NCI-H1436 (cell line): ENCODE measurements at places on chromosomes 12 and 14.

- DNase-seq: no peak
Observed at GRCh38 chr12:27657296-27657695, 39.0 kb upstream of the REP15 start.

DNA sequence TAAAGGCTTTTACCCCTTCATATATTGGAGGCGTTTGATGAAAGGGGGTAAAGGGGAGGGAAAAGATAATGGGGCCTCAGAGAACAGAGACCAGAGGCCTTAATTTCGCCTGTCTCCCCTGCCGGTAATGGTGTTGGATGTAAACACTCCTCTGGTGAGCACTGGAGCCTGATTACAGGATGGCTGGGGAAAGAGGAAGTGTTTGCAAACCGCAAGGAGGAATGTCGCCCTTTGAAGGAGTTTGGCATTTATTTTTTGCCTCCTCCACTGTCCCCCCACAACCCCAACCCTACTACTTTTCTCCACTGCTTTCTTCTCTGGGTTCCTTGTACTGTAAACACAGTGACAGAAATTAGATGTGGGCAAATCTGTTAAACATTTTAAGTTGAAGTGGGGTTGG is 211.9 kb upstream of the TBX3 start:
- DNase-seq: no peak

GRCh38 chr12:490260-490659 is 30.5 kb downstream of the B4GALNT3 start:
- no peak for DNase-seq

GRCh38 chr12:89345830-89346740 is 6.2 kb downstream of the DUSP6 start:
- peak; percentile 54 for DNase-seq

DNA sequence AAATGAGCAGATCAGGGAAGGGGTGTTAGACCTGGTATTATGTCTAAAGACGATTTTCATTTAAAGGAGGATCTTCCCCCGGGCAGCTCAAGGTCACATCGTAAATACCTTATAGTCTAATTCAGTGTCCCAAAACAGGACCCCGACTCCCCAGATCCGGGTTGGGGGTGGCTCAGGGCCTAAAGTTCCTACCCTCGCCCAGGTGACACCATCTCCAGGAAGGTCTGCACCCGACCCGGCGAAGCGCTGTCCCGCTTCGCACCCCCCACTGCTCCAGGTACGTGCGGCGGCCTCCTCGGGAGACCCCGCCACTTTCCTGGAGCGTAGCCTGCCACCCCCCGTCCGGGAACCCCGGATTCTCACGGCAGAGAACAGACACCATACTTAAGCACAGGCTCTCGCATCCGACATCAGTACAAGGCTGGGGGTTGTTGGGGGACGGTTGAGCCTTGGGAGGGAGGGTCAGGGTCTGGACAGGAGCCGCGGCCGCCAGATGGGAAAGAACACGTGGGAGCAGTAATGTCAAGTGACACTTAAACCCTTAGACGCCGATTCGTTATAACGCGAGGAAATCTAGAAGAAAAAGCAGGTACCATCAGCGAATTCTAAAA is 556 bp downstream of the TIMM9 start:
- DNase-seq: peak; percentile 43

DNA sequence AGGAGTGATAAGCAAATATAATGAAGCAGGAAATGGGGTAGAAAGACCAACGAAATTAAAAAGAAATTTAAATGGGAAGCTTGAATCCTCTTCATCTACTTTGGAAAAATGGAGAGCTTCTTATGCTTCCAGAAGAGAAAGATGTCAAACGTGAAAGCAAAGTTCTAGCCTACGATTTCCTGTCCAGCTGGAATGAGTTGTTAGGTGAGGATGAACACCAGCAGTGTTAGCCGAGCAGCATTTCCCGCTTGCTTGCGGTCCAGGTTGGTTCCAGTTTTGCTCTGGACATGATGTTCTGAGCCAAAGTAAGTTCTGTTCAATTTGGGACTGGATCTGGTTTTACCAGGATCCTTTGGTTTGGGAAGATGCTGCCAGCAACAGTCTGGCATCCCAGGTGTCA is 78.9 kb downstream of the DACT1 start:
- no peak for DNase-seq

GRCh38 chr14:59100205-59100604 is 88.3 kb upstream of the DAAM1 start:
- no peak for DNase-seq

GRCh38 chr12:67099858-67100257 is 169.3 kb upstream of the CAND1 start:
- no peak for DNase-seq

DNA sequence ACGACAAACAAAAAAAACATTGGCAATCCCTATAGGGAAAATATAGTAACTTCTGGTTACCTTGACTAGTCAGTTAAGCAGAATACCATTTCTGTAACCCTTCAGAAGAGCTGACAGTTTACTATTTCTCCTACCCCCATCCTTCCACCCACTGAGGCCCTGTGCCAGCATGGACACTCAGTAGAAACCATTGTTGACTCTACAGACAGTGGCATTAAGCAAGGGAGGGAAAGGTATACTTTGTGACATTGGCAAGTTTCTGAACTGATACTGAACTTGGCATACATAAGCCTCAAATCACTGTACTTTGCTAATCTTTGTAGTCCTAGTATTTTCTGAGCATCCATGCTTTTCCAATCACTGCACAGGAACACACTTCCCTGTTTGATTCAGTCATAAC is 33.4 kb upstream of the VSX2 start:
- no peak for DNase-seq

DNA sequence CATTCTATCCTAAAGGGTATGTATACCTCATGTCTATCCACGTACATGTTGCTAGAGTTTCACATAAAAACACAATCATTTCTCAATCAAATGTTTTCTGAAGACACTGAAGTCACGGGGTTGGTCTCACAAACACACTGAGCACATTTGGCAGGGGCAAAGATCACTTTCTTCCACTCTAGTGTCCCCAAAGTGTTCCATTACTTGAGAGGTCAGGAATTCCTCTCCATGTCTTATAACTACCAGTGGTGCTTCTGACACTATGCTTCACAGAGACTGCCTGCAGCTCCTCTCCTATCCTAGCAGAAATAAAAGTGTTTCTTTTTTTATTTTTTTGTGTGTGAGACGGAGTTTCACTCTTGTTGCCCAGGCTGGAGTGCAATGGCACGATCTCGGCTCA is 19.1 kb downstream of the ZFYVE1 start:
- DNase-seq: no peak

DNA sequence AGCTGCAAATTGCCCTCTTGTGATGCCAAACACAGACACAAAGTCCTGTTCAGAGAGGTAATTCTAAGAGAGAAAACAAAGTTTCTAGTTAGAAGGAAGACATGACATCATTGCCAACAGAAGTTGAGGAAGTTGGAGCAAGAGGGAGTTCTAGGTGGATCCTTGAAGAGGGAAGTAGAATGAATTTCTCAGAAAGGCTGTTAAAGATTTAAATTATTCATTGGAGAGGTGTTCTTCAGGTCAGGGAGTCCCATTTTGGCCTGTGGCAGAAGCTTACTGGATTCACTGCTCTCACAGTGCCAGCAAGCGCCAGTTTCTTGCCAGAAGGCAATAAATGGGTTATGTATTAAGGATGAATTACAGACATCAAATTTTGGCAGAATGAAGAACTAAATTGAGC is 15.3 kb downstream of the TSFM start:
- DNase-seq: no peak

- no peak for DNase-seq
Observed at GRCh38 chr14:36582011-36582873, at the start of gene NKX2-8. Gene NKX2-8, minus strand, starts transcription at chr14:36582614. Its CDS starts 225 bp downstream, at chr14:36582389.

DNA sequence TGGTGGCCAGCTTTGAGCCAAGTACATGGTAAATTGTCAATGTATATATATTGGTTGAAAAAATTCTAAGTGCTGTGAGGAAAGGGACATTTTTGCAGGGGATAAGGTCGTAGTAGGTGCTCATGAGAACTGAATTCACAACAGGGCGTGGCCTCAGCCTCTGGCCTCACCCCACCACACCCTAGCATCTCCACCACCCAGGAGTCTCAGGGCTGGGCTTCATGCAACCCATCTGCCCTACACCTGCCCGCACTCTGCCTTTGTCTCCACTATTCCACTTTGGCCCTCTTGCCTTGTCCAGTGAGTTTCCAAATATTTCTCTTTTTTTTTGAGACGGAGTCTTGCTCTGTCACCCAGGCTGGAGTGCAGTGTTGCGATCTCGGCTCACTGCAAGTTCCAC is 22.1 kb upstream of the AQP2 start:
- no peak for DNase-seq

DNA sequence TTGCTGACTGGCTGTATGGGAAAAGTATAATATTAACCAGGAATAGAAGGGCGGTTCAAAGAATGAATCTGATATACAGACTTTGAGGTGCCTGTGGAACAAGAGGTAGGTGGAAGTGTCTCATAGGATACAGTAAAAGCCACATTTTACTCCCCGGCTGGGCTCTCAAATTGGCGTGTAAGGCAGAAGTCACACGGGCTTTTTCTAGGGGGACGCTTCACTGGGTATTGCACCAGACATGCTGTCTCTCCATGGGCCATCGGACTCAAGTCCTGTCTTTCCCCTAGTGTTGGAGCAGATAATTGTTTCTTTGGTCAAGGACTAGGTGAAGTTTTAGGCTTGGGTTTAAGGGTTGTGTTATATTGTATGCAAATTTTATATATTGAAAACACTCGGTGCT is 9.1 kb downstream of the TMCC3 start:
- DNase-seq: no peak

DNA sequence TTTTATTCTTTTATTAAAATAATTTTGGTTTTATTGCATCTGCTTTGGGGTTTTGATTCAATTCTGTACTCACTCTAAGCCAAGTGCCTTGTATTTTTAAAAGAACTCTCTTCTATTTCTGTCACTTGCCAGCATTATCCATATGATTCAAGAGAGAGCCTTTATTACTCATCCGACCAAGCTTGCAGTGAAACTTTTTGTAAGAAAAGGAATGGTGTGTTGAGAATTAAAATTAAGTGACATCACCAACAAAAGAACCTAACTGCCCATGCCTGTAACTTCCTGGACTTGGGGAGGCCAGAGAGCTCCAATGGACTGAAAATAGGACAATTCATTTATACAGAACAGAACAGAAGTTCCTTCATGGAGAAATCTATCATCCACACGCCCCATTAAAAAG is 52.1 kb downstream of the GALNT4 start:
- DNase-seq: no peak

DNA sequence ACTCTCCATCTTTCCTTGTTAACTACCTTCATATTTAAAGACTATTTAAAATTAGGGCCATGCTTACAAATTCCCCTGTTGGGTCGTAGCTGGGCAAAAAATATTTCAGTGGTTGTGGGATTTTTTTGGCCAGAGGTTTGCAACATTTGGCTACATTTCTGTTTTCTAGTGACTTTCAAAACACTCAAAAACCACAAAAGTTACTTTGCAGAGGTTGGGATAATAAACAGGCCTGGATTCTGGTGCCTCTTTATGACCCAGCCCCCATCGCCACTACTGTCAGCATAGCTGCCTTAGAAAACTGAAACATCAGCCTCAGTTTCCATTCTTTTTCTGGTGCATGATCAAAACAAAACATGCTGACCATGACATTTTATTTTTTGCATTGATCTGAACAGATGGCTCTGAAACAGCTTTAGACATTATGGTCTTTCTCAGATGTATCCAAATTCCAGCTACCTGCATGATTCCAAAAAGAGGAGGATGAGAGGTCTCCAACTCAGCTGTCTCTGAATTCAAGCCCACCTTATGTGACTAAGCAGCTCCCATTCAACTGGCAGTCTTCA is 5.2 kb downstream of the DPF3 start:
- no peak for DNase-seq

GRCh38 chr12:110845339-110845682 is 1.5 kb upstream of the CCDC63 start:
- DNase-seq: no peak

DNA sequence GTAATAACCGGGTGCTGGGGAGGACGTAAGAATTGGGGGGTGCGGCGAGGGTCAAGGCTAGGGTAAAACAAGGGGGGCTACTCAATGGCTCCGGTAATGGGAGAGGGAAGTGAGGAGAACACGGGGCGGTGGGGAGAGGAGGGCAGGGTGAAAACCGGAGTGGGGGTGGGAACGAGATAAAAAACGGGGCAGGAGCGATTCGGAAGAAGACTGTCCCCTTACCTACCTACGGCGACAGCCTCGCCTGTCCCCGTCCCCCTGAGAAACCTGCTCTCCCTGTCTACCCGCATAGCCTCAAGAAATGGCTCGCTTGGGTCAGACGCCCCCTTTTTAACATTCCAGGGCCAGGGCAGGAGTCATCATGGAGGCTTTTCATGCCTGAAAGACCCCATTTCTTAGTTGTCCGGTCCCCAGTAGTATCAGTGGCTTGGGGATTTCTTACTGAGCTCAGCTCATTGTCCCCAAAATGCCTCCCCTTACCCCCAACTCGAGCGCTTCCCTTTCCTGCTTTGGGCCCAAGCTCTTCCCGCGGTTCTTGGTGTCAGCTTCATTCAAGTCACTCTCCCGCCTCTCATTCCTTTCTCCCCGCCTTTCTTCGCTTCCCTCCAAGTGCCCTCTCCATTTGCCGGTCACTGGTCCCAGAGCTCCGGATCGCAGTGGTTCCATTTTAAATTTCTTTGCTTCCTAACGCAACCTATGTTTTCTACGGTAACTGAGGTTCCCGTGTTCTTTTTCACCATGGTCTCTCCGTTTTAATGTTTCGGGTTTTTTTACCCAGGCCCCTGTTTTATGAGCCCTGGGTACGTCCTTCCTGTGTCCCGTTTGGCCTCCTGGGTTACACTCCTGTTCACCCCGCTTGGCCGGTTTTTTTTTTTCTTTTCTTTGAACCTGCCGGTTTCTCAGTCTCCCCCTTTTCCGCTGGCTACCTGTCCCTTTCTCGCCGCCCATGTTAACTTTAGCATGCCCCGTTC is 1.2 kb upstream of the WSB2 start:
- peak; percentile 32 for DNase-seq
